Activated CD4-positive, alpha-beta T cell treated with anti-CD3 and anti-CD28 coated beads for 36 hours (primary cell): ENCODE measurements at places on chromosomes 4 and X.

DNA sequence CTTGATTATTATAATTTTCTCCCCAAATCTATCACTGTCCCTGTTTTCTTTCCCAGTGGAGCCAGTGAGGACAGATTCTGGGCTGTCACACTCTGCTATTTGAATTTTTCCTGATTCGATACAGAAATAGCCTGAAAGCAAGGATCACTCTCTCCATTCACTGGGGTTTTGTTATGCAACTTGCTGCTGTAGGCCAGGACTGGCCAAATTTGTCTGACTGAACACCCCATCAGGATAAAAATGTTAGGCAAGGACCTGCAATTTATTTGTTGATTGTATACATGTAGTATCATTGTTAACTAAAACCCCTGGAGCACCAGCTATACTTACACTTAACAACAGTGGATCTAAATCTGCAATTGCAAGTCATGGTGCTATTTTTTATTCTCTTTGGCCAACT, 68.7 kb downstream of the AASDH start:
- H3K4me3 ChIP-seq = no peak overlapping the region
- H3K27ac ChIP-seq = no peak overlapping the region
- peaks cover 2% of the 10 kb centered on the region for H3K4me1 ChIP-seq
- DNase-seq = no peak
- peaks cover 2% of the 10 kb centered on the region for H3K27me3 ChIP-seq

DNA sequence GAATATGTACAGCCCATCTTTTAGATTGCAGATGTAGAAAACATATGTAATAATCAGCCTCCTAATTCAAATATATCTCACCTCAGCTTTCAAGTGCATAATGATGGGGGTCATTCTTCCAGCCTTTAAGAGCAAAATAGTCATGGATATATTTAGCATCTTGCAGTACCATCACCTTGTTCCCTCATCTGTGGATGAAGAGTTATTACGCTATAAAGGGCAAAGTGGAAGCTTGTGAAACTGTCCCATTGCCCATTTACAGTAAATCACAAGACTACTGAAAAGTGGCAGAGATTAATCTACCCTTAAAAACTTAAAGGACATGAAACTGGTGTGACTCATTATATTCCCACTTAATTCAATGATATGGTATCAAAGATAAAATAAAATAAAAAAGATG, 979.7 kb upstream of the HS3ST1 start:
- no peak overlapping the region for H3K27ac ChIP-seq
- H3K36me3 ChIP-seq = no peaks in the 10 kb centered on the region
- H3K4me3 ChIP-seq = no peak overlapping the region
- no peaks in the 10 kb centered on the region for H3K4me1 ChIP-seq
- H3K27me3 ChIP-seq = no peaks in the 10 kb centered on the region

- no peaks in the 10 kb centered on the region for H3K36me3 ChIP-seq
- H3K27ac ChIP-seq = no peak overlapping the region
- DNase-seq = no peak
- no peaks in the 10 kb centered on the region for H3K27me3 ChIP-seq
- H3K4me3 ChIP-seq = no peak overlapping the region
Measured at GRCh38 chr4:147704846-147705245, 20.9 kb upstream of the PRMT9 start.

DNA sequence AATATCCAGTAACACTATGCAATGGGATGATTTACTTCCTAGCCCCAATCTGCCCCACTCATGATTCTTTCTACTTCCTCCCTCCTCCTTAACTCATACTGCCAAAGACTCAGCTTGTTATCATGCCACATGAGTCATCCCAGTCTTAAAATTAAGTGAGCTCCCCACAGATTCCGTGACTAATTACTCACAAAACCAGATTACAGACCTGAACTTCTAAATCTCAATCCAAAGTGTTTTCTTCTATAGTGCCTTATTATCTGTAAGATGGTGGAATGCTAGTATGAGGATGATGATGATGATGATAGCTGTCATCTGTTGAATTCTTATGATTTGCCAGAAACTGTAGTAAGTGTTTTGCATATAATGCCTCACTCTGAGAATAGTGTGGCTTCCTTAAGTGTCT, 27.7 kb upstream of the GPC3 start:
- peaks cover 2% of the 10 kb centered on the region for H3K27me3 ChIP-seq
- peaks cover 14% of the 10 kb centered on the region for H3K4me1 ChIP-seq
- H3K4me3 ChIP-seq = no peak overlapping the region

- no peak overlapping the region for H3K27ac ChIP-seq
- no peaks in the 10 kb centered on the region for H3K27me3 ChIP-seq
- no peak for DNase-seq
- H3K36me3 ChIP-seq = no peaks in the 10 kb centered on the region
- no peaks in the 10 kb centered on the region for H3K4me1 ChIP-seq
Measured at GRCh38 chr4:160880180-160880579, 1283.6 kb downstream of the FSTL5 start.

DNA sequence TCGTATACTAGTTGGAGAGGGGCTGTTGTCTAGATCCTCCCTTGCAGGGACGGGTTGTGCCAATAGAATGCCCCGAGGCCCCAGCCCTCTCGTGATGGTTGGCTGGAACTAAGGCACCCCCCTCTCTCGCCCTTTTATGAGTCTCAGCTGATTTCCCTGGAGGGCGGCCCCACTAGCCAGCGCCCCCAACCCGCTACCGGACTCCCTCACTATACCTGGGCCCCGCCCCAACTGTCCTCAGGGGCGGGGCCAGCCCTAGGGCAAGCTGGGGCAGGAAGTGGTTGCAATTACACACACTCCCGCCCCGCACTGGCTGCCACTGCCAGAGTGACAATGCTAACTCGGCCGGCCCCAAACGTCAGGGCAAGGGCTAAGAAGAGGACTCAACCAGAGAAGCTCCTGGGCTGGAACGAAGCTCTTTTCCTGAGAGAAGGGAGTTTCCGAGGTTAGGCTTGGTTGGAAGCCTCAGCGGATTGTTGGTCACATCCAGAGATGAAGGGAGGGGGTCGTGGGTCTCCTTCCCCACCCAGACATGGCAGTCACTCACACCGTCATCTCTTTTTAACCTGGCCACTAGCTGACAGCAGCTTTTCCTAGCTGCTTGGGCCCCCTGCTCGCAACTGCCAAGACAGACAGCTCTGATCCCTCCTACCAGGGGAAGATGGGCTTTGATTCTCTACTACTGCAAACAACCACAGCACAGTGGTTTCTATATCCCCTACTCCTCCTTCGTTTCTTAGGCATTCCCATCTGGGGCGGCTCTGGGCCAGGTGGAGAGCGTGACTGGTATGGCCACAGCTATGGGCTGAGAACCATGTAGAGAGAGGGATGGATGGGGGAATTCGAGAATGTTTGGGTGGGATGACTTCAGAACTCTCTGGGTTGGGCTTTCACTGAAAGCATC, 21.0 kb upstream of the BCORL1 start:
- peak overlapping the region; percentile 83 for H3K27ac ChIP-seq
- H3K36me3 ChIP-seq = no peaks in the 10 kb centered on the region
- peaks cover 8% of the 10 kb centered on the region for H3K4me1 ChIP-seq
- no peaks in the 10 kb centered on the region for H3K27me3 ChIP-seq

DNA sequence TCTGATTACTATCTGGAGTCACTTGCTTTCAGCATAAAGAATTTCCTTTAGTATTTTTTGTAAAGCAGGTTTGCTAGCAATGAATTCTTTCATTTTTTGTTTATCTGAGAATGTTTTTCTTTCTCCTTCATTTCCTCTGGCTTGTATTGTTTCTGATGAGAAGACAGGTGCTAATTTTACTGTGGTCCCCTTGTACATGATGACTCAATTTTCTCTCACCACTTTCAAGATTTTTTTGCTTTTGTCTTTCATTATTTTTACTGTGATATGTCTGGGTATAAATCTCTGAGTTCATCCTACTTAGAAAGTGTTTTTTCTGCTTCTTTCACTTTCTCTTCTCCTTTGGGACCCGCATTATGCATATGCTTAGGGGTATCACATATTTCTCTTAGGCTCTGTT, 62.6 kb downstream of the PKD2 start:
- DNase-seq = no peak
- no peak overlapping the region for H3K4me3 ChIP-seq
- no peaks in the 10 kb centered on the region for H3K27me3 ChIP-seq
- H3K36me3 ChIP-seq = peaks cover 65% of the 10 kb centered on the region
- H3K27ac ChIP-seq = no peak overlapping the region
- H3K4me1 ChIP-seq = peaks cover 4% of the 10 kb centered on the region
